ENCODE measurements at places on chromosomes 3 and 15. TPM values are rescaled to one million over a fixed set of nuclear protein-coding genes. Genes with fewer than 3 reads are reported as not detected.

GRCh38 chr15:64809649-64810496, 15.6 kb downstream of the PIF1 start:
- no peak for DNase-seq

DNA sequence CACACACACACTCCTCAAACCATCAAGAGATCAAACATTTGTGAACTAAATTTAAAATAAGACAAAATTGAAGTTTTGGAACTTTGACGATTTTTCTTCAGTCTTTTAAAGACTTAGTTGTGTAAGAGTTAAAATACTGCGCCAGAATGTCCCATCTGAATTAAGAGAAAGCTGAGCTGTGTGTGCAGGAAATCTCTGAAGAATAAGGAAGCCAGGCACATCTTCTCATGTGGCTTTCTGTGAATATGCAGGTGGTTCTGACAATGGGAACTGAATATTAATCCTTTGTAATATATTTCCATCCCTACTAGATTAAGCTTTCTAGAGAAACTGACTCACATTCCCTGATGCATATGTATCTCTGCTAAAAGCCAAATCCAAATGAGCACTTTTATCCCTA, 60.1 kb upstream of the ICE2 start:
- DNase-seq: no peak

- DNase-seq: no peak
Observed at GRCh38 chr15:73249499-73249898, 119.3 kb downstream of the HCN4 start.

The SPATA12 gene
- 0.10 TPM for total RNA-seq

The SLC2A2 gene
- total RNA-seq: not detected

GRCh38 chr3:194654443-194654842, 17.5 kb downstream of the LSG1 start:
- no peak for DNase-seq

GRCh38 chr15:93066834-93067648, 22.0 kb downstream of the RGMA start:
- no peak for DNase-seq

The CYP11A1 gene
- total RNA-seq: 0.69 TPM

GRCh38 chr3:37795431-37796061, 66.1 kb upstream of the CTDSPL start:
- DNase-seq: no peak

GRCh38 chr3:33711100-33711499, 7.0 kb downstream of the CLASP2 start:
- DNase-seq: no peak

DNA sequence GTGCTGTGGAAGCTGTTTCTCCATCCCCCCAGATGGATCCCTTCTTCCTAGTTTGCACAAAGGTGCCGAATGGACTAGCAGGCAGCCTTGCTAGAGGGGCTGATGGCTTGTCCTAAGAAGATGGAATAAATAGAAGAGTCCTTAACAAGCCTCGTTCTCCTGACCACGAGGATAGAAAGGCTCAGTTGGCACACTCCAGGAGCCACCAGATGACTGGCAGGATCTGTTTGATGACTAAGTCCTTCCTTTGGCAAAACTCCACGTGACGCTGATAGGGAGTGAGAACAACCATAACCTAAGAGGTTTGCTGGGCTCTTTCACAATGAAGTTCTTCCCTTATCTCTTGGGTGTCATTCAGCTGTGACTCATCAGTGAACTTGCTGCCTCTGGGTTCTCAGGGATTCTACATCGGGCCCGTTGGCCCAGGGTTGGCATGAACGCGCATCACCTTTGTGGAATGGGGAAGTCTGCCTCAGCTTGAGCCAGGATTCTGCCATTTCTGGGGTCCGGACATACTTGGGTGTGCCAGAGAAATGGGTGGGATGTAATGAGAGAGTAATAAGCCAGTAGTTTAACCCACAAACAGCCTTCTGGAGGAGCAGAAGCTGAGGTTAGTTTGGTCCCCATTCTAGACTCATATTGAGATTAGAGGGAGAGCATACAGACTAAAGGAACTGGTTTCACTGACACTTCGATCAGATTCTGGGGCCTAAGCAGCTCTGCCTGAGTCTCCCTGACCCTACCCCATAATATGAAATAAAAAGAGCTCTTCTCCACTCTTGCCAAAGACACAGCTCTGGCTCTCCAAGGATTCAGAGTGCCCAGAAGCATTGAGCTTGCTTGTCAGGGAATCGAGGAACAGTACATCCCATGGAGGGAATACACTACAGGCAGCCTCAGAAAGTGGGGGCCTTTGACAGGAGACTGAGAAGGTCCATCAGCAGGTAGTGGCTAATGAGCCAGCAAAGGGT, 2.0 kb upstream of the MELTF start:
- no peak for DNase-seq

GRCh38 chr3:29195056-29195455, 85.8 kb upstream of the RBMS3 start:
- DNase-seq: no peak

DNA sequence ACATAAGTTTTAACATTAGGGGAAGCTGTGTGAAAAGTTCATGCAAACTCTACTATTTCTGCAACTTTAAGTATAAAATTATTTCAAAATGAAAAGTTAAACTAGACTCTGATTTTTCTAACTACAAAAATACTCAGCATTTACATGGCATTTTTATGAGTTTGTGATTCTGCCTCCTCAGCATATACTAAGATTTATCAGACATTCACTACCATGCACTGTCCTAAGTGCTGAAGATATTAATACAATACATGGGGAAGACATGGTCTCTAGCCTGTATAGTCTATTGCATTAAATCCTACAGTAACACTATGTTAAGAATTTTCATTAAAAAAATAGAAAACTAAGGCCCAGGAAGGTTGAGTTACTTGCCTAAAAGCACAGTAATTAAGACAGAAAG, 80.7 kb downstream of the ZNF148 start:
- no peak for DNase-seq

DNA sequence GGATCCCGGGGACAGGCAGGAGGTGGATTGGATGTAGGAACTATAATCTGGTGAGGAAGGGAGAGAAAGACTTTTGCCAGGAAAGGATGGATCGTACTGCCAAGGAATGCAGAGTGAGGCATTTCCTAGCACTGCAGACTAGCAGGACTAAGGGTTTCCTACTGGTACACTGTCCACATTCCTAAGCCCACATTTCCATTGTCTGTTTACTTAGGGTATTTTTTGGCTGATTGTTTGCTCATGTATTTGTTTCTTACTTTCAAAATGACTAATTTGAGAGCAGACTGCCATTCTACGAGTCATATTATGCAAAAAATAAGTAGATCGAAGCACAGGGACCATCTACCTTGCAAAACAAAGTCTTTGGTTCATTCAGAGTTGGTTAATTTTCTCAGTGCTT, 1029.5 kb upstream of the NR2F2 start:
- no peak for DNase-seq

DNA sequence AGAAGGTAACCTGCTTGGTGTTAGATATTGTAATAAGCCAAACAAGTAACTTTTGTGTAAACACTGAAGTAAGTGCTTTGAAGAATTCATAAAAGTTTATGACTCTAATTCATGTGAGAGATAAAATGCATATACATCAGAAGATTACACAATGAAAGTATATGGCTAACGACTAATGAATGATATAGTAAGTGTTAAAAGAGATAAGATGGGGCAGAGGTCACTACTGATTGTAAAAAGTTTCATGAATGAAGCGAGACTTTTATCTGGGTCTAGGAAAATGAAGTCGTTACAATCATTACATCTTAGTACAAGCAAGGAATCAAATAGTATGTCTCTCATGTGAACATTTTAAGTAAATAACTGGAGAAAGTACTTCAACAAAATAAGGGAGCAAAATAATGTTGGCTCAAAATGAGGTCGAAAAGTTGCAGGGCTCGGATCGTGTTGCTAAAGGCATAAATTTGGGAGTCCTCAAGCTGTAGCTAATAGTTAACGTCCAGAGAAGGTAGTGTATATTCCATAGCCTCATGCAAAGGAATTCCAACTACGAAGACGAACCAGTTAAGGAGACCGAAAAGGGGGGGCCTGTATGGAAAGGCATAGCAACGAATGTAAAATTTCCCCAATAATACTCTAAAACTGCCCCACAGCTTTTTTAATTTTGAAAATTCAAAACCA, 984 bp upstream of the DUT start:
- no peak for DNase-seq

- no peak for DNase-seq
Observed at GRCh38 chr3:13201851-13202250, 128.6 kb upstream of the IQSEC1 start.

GRCh38 chr3:89032346-89033013, 74.9 kb upstream of the EPHA3 start:
- DNase-seq: no peak

The ITIH1 gene
- total RNA-seq: 1.3 TPM
